ENCODE measurements at places on chromosomes 3 and 15. TPM values are rescaled to one million over a fixed set of nuclear protein-coding genes. Genes with fewer than 3 reads are reported as not detected.

The CIP2A gene
- total RNA-seq, result 3.6 TPM

- H3K36me3 ChIP-seq, result peaks cover 5% of the 10 kb centered on the region
- peaks cover 7% of the 10 kb centered on the region for H3K4me1 ChIP-seq
- H3K27me3 ChIP-seq, result no peaks in the 10 kb centered on the region
- H3K4me3 ChIP-seq, result no peak overlapping the region
Measured at GRCh38 chr15:82999905-83000671, 11.4 kb downstream of the C15orf40 start.

The MINDY2 gene
- total RNA-seq, result 18.3 TPM

GRCh38 chr3:83514130-83514914 lies 1444.5 kb upstream of the CADM2 start:
- no peaks in the 10 kb centered on the region for H3K4me1 ChIP-seq
- DNase-seq, result no peak
- H3K27me3 ChIP-seq, result no peaks in the 10 kb centered on the region
- H3K36me3 ChIP-seq, result no peaks in the 10 kb centered on the region
- H3K27ac ChIP-seq, result no peak overlapping the region

The CHDH gene
- total RNA-seq, result 1.6 TPM

DNA sequence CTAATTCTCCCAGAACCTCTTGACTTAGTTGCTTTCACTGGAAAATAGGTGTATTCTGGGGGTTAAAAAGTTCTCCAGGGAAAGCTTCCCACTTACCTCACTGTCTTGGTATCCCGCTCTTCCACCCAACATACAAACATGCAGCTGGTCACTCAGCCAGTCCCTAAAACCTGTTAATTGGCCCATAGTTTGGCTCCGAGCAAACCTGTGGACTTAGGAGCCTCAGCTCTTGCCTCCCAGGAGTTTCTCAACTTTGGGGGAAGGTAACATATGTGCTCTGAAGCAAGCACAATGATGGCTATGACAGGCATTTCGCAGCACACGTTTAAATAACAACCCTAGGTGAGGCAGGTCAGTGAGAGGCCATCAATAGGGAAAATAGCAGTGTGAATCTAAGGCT lies 25.8 kb upstream of the LRRFIP2 start:
- no peaks in the 10 kb centered on the region for H3K4me1 ChIP-seq
- no peak overlapping the region for H3K27ac ChIP-seq
- DNase-seq, result no peak
- H3K36me3 ChIP-seq, result no peaks in the 10 kb centered on the region
- H3K4me3 ChIP-seq, result no peak overlapping the region

- no peaks in the 10 kb centered on the region for H3K36me3 ChIP-seq
- H3K4me3 ChIP-seq, result no peak overlapping the region
- H3K27me3 ChIP-seq, result no peaks in the 10 kb centered on the region
- peaks cover 10% of the 10 kb centered on the region for H3K4me1 ChIP-seq
- no peak overlapping the region for H3K27ac ChIP-seq
- no peak for DNase-seq
Measured at GRCh38 chr3:188683032-188683521, 488.7 kb upstream of the TPRG1 start.

Measured in natural killer cell (primary cell).